ENCODE measurements at places on chromosomes 13 and 19.
A peak's percentile ranks its signal among the peaks of the same experiment; 100 is the strongest.

GRCh38 chr13:21243045-21243897 lies 66.8 kb downstream of the MRPL57 start:
- DNase-seq, result no peak

- DNase-seq, result peak; percentile 79
Observed at GRCh38 chr19:19531951-19532805, 3.5 kb downstream of the YJEFN3 start.

DNA sequence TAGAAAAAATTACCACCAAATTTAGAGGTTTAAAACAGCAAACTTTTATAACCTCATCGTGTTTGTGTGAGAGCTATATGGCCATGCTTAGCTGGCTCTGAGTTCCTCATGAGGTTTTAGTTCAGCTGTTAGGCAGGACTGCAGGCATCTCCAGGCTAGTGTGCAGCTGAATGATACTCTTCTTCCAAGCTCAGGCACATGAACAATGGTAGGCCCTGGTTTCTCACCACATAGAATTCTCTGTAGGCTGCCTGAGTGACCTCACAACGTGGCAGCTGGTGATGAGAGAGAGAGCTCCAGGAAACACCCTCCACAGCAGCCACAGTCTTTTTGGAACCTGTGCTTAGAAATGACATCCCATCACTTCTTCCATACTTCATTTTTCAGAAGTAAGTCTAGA lies 540.6 kb upstream of the MIR17HG start:
- no peak for DNase-seq

GRCh38 chr13:109331898-109332297 lies 454.5 kb downstream of the IRS2 start:
- no peak for DNase-seq

DNA sequence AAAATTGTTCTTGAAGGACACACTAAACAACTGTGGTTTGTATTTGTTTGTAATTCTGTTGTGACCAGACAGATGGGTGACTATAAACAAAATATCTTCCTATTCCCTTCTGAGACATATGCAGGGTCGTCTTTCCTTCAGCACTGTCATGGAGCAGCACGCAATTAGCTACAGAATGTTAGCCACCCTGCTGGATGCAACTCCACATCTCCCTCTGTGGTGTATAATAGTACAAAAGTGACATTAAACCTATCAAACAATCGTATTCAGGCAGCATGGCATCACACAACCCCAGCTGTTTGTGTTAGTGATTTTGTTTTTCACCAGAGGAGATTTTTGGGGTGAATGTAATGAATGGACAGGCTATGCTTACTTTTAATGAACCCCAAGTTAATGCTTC lies 146.2 kb downstream of the GPC6 start:
- DNase-seq, result no peak

GRCh38 chr13:111394211-111394922 lies 73.9 kb downstream of the TEX29 start:
- DNase-seq, result no peak

DNA sequence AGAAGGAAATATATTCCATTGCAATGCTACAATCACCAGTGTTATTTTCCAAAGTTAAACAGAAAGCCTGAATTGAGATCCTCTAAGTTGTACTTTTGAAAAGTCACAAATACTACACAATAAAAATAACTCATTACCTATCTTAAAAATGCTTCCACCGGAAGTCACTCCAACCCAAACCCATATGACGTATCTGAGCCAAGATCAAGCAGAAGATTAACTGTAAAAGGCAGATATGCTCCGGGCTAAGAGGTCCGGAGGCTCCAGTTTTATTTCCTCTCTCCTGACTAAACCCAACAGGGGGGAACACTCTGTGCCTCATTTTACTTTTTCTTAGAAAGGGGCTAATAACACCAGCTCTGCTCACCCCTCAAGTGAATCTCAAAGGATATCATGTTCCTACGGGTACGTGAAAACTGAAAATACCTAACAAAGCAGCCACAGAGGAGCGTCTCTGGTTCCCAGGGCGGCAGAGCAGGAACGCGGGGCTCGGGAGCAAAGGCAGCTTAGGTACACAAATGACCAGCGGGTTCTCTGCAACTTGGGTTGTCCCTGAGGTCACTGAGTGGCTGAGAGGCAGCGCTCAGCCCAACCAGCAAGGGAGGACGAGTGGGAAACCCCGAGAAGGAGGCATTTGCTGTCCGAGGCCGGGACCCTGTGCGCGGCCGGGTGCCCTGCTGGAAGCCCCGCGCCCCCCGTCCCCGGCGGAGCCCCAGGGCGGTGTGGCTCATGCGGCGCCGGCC lies 750 bp downstream of the RAB20 start:
- no peak for DNase-seq

- DNase-seq, result no peak
Observed at GRCh38 chr13:107295416-107296140, 727.6 kb upstream of the ARGLU1 start.

DNA sequence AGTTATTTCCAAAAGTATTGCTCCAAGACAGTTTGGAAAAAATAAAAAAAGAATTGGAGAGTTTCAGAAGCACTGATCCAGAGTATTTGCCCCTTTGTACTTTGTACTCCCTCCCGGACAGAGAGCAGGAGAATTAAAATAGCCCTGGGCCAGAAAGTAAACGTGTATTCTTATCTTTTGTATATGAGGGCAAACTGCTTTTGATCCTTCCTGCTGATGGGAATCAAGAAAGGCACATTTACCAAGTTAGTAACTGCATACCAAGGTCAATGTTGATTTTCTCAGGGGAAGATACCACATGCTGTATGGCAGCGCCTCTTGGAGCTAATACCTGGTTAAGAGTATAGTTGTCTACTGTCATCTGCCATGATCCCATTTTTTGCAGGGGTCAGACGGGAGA lies 10.9 kb upstream of the RB1 start:
- DNase-seq, result no peak

GRCh38 chr13:55345224-55345623 lies 1795.5 kb upstream of the PRR20A start:
- no peak for DNase-seq

DNA sequence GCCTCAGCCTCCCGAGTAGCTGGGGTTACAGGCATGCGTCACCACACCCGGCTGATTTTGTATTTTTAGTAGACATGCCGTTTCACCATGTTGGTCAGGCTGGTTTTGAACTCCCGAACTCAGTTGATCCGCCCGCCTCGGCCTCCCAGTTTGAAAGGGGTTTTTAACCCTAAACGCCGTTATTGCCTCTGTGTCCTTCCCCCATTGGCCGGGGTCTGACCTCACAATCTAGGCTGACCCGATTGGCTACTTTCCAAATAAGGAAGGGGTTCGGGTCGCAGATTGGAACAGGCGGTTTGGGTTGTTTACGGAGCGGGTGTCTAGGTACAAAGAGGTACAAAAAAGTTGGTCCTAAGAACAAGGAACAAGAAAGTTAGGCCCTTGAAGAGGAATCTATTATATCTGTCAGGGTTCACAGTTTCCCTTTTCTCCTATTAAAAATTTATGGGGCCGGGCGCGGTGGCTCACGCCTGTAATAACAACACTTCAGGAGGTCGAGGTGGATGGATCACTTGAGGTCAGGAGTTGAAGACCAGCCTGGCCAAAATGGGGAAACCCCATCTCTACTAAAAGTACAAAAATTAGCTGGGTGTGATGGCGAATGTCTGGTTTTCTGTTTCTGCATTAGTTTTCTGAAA lies 1.0 kb downstream of the ZNF253 start:
- peak; percentile 75 for DNase-seq

DNA sequence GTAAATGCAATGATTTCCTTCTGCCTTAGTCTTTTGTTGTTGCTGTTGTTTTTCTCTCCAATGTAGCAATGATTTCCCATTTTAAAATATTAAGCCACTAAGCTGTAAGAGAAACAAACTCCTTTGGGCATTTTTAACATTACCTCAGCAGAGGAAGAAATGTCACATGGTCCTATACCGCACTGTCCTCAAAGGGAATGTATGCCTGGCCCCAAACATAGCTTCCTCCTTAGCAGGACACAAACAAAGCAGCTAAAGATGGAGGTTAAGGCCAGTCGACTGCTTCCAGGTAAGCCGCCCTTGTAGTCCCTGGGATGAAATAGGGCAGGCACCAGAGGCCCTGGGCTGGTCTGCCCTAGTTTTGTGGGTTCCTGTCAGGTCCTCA lies 249.0 kb downstream of the TSHZ3 start:
- DNase-seq, result no peak

DNA sequence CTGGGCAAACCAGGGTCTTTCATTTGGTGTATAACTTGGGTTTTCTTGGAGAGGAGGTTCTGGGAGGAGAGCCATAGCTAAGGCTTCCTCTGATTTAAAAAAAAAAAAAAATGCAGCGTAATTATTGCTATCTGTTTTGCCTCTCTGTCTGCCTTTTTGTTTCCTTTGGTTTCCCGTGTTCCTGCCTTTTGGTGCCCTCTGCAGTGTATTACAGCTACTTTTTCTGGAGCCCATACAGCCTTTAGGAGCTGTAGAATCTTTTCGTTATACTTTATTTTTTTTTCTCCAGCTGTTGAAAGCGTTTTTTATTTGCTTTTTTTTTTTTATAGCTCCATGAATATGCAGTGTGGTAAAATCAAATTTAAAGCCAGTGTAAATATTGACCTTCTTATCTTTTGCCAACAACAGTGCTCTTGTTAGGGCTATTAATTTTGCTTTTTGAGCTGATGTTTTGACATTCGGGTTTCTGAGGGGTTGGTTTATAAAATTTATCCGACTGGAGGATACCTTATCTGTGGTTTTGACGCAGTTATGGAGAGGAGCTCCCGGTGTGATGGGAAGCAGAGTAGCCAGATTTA lies 38.1 kb downstream of the ZNF493 start:
- DNase-seq, result no peak

GRCh38 chr19:10501971-10502523 lies 1.1 kb downstream of the KEAP1 start:
- DNase-seq, result peak; percentile 42

- DNase-seq, result no peak
Observed at GRCh38 chr19:10422846-10423245, 2.5 kb downstream of the PDE4A start.

DNA sequence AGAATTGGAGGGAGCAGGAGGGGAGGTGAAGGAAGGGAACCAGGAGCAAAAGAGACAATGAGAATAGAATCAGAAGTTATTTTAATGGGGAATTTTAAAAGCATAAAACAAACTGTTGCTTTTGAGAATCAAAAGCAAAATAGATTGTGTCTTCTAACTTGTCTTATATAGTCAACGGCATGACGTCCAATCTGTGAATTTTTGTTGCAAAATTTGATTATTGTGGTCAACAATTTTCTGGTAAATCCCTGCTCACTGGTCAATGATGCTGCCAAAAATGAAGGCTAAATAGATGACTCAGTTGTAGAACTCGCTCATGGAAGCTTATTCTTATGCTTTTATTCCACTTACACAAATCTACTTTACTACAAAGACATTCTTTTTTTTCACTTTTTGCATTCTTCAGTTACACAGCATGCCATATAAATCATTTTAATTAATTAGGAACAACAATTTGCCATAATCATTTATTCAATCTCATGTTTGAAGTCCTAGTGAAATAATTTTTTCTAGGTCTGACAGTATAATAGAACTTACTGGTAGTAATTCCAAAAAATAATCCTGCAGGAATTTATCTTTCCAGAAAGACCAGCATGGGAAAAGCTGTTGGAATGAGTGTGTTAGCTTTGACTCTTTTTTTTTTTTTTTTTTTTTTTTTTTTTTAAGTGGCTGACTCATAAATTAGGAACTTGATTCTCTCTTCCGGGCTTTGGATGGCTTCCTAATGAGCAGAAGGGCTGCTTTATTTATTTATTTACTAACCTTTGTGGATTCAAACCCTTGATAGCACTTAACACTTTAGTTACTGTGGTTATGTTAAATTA lies 256.9 kb downstream of the SPRY2 start:
- DNase-seq, result no peak

GRCh38 chr19:41792513-41793413 lies 3.6 kb upstream of the CEACAM3 start:
- peak; percentile 43 for DNase-seq

- DNase-seq, result no peak
Observed at GRCh38 chr13:19685437-19685836, 52.0 kb downstream of the MPHOSPH8 start.

GRCh38 chr13:30153545-30154426 lies 153.6 kb downstream of the KATNAL1 start:
- no peak for DNase-seq

DNA sequence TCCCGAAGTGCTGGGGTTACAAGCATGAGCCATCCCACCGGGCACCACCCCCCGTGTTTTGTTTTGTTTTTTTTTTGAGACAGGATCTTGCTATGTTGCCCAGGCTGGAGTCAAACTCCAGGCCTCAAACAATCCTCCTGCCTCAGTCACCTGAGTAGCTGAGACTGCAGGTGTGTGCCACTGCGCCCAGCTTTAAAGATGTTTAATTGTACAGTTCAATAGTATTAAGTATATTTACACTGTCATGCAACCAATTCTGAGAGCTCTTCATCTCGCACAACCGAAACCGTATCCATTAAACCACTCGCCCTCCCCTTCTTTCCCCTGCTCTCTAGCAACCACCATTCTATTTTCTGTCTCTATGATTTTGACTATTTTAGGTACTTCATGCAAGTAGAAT lies 15.6 kb downstream of the NUCB1 start:
- no peak for DNase-seq

GRCh38 chr13:30116379-30116778 lies 191.0 kb downstream of the KATNAL1 start:
- DNase-seq, result no peak

- no peak for DNase-seq
Observed at GRCh38 chr19:16076958-16077611, 790 bp downstream of the TPM4 start.

GRCh38 chr13:60836821-60837220 lies 439.8 kb downstream of the TDRD3 start:
- DNase-seq, result no peak

DNA sequence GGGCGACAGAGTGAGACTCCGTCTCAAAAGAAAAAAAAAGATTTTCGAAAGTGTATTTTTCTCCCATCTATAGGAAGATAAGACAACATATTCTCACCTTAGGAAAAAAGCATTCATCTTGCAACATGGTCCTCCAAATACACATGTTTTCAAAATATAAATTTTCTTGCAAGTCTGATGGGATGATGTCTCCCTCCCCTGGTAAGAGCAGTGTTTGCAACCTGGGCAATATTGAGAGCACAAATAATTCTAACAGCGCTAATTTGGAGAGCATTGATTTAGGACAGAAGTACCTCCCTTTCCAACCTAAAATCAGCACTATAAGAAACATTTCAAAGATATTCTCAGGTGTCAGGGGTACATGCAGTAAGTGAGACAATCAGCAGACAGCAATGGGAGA lies 61.0 kb upstream of the SHISA2 start:
- DNase-seq, result no peak

GRCh38 chr13:80070024-80070703 lies 270.8 kb downstream of the SPRY2 start:
- DNase-seq, result no peak

DNA sequence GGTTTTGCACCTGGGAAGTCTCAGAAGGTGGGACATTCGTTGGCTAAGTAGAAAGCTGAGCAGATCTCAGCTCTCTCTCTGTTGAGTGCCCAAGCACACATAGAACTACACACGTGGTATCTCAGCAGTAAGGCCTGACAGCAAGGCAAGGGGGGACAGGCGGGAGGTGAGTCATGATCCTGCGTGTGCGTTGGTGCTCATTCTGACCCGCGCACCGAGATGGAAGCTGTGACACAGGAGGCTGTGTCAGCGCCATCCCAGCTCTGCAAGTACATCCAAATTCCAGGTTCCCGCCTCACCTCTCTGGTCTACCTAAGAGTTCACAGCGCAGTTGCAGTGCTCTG lies 135.7 kb downstream of the USP12 start:
- DNase-seq, result no peak
